ENCODE measurements at places on chromosomes 12 and 14. TPM values are rescaled to one million over a fixed set of nuclear protein-coding genes. Genes with fewer than 3 reads are reported as not detected.

DNA sequence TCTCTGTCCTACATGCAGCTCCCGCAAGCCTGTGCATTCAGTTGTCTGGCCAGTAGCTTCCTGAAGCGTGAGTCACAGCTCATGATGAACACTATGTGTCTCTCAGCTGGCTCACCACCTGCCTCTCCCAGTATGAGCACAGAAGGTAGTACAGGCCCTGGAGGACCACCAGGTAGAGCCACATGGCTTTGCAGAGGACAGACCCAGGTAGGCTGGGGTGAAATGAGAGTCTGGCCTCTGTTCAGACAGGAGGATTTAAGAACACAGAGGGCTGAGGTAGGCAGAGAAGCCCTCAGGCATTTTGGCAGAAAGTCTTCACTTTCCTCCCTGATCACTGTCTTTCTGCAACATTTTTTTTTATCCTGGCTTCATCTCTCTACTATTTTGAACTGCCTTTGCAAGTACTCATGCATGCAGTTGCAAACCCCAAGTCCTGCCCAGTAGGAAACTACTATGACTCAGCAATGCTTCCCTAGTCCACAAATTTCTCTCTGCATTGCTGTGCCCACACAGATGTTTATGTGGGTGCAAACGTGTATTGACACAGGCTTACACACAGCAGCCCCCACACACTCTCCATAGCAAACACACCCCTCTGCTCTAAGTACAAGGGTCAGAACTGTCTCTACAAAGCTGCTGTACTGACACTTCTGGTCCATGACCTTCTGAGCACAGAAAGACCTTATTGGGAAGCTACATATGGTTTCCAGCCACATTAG, 7.2 kb upstream of the SDR9C7 start:
- no peak for DNase-seq

PZP gene
- 2.7 TPM for total RNA-seq

BMP4 gene
- total RNA-seq = 11.5 TPM

SIX6 gene
- total RNA-seq = not detected

- DNase-seq = no peak
Measured at GRCh38 chr12:10941916-10942607, 3.0 kb upstream of the TAS2R14 start.

CIDEB gene
- total RNA-seq = 16.4 TPM

GALNT6 gene
- 24.0 TPM for total RNA-seq

DNA sequence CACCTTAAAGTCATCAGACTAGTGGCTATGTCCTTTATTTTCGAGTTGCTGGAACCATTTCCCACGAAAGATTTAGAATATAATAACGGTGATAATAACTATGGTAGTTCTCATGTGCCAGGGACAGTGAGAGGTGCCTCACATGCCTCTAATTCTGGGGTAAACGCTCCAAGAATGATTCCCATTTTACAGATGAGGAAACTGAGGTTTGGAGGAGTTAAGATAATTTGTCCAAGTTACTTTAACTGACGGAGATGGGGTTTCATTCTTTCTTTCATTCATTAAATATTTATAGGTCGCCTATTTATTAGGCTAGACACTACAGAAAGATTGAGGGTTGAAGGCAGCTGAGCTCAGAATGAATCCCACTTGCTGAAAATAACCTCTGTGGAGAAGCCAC, 30.7 kb upstream of the FOS start:
- DNase-seq = no peak

Data from lower lobe of right lung (tissue), 2 donors.